ENCODE measurements at places on chromosomes 2 and 18. TPM values are rescaled to one million over a fixed set of nuclear protein-coding genes. Genes with fewer than 3 reads are reported as not detected.

DNA sequence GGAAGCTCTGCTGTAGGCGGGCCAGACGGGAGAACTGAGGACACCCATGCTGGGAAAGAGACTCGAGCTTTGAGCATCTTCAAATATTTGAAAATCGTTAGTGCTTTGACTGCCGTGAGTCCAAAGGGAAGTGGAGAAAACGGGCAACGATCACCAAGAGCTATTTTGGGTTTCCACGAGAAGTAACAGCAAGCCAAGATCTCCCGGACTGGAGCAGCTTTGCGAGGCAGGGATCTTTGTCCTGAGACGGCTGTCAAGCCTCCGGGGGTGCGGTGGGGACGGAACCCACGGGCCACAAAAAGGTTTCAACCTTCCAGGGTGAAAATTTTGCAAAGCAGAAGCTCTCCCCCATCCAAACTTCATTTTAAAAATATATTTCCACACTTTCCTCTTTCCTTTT is 195.8 kb downstream of the NDUFA10 start:
- no peak for DNase-seq

GRCh38 chr2:111710085-111710484 is 173.9 kb downstream of the ANAPC1 start:
- no peak for DNase-seq

DNA sequence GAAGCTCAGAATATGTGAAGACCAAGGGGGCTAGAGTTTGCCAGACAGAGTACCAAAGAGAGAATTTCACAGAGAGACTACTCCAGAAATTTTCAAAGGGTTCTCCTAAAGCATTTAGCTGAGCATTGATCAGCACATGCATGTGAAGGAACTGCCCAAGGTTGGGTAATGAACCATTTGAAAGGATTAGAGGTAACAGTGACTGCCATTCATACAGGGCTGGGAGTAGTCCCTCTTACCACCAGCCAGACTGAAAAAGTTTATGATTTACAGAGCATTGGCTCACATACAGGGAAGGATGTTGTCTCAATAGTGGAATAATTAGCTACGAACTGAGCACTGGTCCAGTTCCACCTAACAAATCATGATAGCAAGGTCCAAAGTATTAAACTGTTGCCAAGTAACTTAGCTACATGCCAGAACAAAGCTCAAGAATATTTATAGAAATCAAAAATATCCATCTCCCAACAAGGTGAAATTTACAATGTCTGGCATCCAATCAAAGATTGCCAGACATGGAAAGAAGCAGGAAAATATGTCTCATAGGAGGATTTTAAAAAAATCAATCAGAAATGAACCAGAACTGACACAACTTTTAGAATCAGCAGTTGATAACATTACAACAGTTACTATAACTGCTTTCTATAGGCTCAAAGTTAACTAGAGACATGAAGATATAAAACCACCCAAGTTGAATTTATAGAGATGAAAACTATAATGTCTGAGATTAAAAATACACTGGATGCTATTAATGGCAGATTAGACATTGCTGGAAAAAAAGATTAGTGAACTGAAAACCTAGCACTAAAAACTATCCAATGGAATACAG is 25.7 kb upstream of the RNF103 start:
- DNase-seq = no peak

DNA sequence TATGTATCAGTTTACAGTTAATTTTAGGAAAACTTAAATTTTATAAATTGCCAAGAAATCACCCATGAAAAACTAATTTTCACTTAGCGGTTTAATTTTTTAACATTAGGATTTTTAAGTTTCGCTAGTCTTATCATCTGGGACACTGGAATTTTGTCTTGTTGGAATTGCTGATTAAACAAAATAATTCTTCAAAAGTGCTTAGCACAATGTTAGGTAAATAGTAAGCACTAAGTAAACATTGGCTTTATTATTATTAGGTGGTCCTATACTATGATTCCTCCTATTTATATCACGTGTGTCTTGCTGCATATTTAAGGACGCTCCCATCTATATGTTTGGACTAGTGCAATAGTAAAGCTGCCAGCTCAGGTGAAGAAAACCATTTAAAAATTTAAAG is 54.6 kb upstream of the MAP4K3 start:
- DNase-seq = no peak

DNA sequence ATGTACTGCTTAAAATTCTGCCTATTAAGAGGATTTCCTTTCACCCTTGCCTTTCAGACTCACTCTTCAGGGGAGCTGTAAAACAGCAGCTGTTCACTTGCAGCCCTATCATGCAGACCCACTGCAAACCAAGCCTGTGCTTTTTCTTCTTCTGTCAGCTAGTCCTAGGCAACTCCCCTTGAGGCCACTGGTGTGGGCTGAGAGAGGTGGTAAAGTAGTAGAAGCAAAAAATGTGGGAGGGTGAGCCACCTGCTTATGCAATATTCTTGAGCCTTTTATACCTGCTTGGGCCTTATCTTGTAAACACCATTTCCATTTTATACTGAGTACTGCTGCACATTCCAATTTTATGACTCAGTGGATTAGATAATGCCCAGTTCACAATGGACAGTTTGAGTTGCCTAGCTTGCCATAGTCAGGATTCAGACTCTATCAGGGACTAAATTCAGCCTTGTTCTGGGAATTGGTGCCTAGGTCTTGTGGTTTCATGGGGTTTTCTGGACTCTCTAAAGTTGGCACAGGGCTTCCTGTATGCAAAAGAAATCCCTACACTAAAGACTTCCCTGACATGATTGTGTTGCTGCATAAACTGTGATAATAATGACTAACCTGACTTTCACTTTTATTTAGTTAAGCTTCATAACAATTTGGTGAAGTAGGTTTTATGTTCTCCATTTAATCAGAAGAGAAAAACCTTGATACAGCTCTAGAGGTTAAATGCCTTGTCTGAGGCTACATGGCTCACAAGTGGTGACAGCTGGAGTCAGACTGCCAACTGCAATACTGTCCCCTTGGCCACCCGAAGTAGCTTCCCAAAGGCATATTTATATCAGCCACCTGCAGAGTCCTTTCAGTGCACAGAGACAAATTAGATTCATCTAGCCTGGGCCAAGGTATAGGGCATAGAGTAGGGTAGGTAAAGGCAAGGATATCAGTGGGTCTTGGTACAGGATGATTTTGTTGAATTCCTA is 47.4 kb upstream of the KDM3A start:
- DNase-seq = peak; percentile 57

DNA sequence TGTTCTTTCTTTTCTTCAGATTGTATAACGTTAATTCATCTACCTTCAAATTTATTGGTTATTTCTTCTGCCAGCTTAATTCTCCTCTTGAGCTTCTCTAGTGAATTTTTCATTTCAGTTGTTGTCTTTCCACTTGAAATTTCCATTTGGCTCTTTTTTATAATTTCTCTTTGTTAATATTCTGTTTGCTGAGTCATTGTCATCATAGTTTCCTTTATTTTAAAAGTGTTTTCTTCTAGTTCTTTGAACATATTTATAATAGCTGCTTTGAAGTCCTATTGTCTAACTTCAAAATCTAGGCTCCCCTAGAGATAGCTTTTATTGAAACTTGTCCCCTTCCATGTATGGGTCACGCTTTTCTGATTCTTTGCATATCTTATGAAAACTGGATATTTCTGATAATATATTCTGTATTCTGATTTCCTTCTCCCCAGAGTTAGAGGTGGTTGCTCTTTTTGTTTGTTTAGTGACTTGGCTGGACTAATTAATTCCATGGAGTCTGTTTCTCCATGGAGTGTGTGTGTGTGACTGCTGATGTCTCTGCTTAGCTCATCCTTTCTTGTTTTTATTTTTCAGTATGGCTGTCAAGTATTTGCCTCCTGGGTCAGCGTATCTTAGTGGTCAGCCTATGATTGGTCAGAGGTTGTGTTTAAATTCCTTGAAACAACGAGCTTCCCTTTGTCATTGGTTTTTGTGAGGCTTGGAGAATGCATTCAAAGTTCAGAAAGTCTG is 47.6 kb downstream of the DIS3L2 start:
- no peak for DNase-seq

DNA sequence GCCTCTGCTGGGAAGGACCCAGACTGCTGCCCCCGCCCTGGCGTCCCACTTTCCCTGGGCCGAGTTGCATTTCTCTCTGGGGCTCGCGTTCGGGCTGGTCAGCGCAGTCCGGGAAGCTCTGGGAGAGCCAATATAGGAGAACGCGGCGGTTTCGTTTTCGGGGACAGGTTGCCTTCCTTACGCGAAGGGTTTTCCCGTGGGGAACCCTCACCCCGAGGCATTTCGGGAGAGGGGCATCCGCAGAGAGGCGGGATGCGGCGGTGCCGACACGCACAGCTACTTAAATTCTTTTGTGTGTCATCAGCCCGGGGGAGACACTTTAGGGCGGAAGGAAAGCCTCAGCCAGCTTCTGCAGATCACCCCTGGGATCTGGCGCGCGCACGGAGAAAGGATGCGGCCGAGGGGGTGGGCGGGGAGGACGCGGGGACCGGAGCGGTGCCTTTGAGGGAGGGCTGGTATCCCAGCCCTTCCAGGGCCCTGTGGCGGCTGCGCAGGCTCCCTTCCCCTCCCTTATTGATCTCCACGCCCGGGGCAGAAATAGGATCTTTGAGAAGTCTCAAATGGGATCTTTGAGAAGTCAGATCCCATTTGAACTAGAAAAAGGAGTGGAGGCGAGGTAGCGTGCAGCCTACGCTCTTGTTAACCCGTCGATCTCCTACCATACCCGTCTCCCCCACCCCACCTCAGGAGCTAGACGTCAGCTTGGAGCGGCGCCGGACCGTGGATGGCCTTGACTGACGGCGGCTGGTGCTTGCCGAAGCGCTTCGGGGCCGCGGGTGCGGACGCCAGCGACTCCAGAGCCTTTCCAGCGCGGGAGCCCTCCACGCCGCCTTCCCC is 1.2 kb downstream of the GATA6 start:
- peak; percentile 48 for DNase-seq

- no peak for DNase-seq
These were observed 5.2 kb upstream of the ARID5A start for GRCh38 chr2:96531366-96531765.

- DNase-seq = no peak
These were observed 860.0 kb upstream of the ZEB2 start for GRCh38 chr2:145379934-145380333.

The HOXD1 gene
- total RNA-seq = 4.6 TPM

The TEX51 gene
- not detected for total RNA-seq

The VAMP5 gene
- 89.2 TPM for total RNA-seq

Data from dermis microvascular lymphatic vessel endothelial cell (primary cell).